ENCODE measurements at places on chromosomes 12 and 14. TPM values are rescaled to one million over a fixed set of nuclear protein-coding genes. Genes with fewer than 3 reads are reported as not detected.

The PLEKHD1 gene
- total RNA-seq: 0.47 TPM

The ZFHX2 gene
- total RNA-seq: 5.1 TPM

The CFAP54 gene
- total RNA-seq: 7.9 TPM

The CCDC196 gene
- not detected for total RNA-seq

The TMX1 gene
- total RNA-seq: 34.6 TPM

- DNase-seq: peak; percentile 27
- H3K36me3 ChIP-seq: peaks cover 50% of the 10 kb centered on the region
- H3K4me1 ChIP-seq: peaks cover 35% of the 10 kb centered on the region
- no peak overlapping the region for H3K27ac ChIP-seq
- H3K27me3 ChIP-seq: no peaks in the 10 kb centered on the region
- no peak overlapping the region for H3K4me3 ChIP-seq
These were observed 11.6 kb downstream of the CKB start for GRCh38 chr14:103510724-103511693.

DNA sequence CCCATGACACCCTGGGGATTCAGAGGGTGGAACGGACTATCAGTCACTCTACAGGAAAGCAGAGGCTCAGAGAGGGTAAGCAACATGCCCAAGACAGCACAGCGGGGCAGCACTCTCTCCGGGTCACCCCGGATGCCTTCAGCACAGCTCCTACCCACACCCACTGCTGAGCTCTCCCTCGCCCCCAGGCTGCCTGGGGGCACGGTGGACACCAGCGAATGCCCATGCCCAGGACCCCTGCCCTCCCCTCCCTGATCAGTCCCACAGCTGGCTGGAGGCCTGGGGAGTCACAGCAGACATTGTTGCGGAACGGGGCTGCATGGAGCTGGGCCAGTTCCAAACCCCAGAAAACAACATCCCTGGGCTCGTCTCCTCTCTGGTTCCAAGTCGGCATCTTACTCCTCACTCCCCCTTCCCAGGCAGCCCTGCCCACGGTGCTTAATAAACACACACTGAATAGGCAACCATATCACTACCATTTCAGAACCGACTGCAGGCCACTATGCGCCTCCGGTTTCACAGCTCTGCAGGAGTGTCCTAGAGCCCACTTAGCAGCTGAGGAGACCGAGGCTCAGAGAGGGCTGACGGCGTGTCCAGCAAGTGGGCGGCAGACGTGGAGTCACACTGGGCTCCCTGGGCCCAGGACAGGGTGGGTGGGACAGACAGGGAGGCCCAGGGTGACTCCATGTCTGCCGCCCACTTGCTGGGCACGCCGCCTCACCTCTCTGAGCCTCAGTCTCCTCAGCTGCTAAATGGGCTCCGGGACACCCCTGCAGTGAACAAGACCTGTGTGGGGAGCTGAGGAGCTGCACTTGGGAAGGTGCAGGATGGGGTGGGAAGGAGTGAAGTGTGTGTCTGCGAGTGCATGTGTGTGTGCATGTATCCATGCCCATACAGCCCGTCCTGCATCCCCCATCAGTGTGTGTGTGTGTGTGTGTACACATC, 27.0 kb downstream of the CCDC85C start:
- peaks cover 77% of the 10 kb centered on the region for H3K4me1 ChIP-seq
- no peaks in the 10 kb centered on the region for H3K36me3 ChIP-seq

DNA sequence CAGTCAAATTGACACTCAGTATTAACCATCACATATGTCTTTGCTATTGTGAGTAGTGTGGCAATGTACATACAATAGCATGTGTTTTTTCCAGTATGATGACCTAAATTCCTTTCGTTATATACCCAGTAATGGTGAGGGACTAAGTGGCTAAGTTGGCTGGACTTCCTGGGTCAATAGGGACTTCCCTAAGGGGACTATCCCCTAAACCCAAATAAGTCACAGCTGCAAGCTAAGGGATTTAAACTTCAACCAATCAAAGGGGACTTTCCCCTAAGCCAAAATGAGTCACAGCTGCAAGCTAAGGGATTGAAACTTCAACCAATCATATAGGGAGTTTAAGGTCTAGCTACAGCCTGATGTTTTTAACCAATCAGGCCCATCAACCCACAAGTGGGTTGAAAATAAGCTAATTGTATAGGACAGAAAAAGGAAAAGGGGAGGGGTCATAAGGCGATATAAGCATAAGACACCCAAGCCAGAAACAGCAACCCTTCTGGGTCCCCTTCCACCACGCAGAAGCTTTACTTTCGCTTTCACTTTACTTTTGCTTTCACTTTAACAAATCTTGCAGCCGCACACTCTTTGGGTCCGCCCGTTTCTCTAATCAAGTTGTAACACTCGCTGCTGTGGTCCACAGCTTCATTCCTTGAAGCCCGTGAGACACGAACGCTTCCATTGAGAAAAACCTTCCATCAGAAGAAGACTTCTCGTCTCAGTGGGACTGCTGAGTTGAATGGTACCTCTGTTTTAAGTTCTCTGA, 404.4 kb downstream of the FLRT2 start:
- H3K27ac ChIP-seq: peak overlapping the region; percentile 66
- H3K4me3 ChIP-seq: peak overlapping the region; percentile 53
- no peaks in the 10 kb centered on the region for H3K27me3 ChIP-seq
- H3K36me3 ChIP-seq: no peaks in the 10 kb centered on the region
- DNase-seq: peak; percentile 47
- no peaks in the 10 kb centered on the region for H3K4me1 ChIP-seq

- no peak for DNase-seq
- H3K36me3 ChIP-seq: no peaks in the 10 kb centered on the region
- H3K4me1 ChIP-seq: no peaks in the 10 kb centered on the region
- H3K4me3 ChIP-seq: no peak overlapping the region
These were observed 75.2 kb upstream of the TMCC3 start for GRCh38 chr12:94725375-94726168.

DNA sequence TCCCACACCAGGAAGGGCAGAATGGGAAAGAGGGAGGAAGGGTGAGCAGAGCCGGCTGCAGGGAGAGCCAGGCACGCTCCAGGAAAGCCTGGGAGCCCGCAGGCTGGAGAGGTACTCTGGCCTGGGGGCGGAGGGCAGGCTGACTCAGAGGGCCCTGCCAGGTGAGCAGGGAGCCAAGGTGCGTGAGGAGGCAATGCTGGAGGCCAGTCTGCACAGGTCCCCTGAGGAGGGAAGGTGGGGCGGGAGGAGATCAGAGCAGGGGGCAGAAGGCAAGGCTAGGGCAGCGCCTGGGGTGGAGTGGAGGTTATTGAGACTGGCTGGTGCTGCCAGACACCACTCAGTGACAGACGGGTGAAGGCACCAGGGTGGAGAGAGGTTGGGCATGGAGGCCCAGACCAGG, 385.0 kb downstream of the BCL11B start:
- no peak overlapping the region for H3K4me3 ChIP-seq
- H3K27me3 ChIP-seq: no peaks in the 10 kb centered on the region
- no peak overlapping the region for H3K27ac ChIP-seq

- peaks cover 5% of the 10 kb centered on the region for H3K27me3 ChIP-seq
- no peaks in the 10 kb centered on the region for H3K36me3 ChIP-seq
- no peak overlapping the region for H3K4me3 ChIP-seq
- no peaks in the 10 kb centered on the region for H3K4me1 ChIP-seq
These were observed 64.1 kb downstream of the PPM1A start for GRCh38 chr14:60313093-60313492.

- no peaks in the 10 kb centered on the region for H3K27me3 ChIP-seq
- no peak for DNase-seq
- H3K4me1 ChIP-seq: peaks cover 25% of the 10 kb centered on the region
- no peak overlapping the region for H3K4me3 ChIP-seq
- H3K36me3 ChIP-seq: no peaks in the 10 kb centered on the region
- H3K27ac ChIP-seq: peak overlapping the region; percentile 32
These were observed 33.9 kb upstream of the VASH1 start for GRCh38 chr14:76727384-76727783.

DNA sequence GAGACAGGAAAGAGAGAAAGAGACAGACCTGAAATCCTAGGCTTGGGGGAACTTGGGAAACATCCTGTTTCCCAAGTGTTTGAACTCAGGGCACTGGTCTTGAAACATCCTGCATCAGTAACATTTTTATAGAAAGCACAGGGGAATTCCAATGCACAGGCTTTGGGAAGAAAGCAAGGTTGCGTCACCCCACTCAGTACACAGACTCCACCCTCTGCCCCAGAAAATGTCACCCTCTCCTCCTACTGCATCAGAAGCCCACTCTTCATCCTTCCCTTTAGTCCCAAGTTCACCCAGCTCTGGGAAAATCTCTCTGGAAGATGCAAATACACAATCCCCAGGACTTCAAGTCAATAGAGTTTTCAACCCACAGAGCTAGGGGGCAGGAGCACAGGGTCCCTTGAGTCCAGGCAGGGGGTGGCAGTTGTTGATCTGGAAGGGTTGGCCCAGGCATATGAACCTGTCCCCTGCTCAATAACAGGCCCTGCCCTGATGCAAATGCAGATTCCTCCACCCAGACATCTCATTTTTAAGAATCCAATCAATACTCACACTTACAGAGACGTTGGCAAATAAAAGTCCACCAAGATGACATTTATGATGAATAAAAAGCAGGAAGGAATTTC, 1.7 kb downstream of the RDH16 start:
- H3K4me1 ChIP-seq: no peaks in the 10 kb centered on the region
- no peak for DNase-seq
- no peaks in the 10 kb centered on the region for H3K27me3 ChIP-seq
- no peak overlapping the region for H3K4me3 ChIP-seq

DNA sequence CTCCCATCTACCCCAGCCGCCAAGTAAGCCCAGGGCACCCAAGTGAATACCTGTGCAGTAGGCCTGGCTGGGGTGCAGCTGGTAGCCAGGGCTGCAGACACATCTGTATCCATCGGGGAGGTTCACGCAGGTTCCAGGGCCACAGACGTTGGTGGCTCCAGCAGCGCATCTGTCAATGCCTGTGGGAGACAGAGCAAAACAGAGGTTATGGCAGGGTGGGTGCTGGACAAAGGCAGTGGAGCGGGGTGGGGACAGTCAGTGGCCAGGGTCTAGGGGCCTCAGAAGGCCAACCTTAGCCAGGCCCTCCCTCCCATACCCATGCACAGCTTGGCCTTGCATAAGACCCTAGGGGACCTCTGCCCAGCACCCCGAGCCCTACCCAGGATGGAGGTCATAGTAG, 29.2 kb downstream of the ISCA2 start:
- no peaks in the 10 kb centered on the region for H3K27me3 ChIP-seq
- DNase-seq: peak; percentile 21
- H3K4me3 ChIP-seq: no peak overlapping the region
- peaks cover 9% of the 10 kb centered on the region for H3K4me1 ChIP-seq

DNA sequence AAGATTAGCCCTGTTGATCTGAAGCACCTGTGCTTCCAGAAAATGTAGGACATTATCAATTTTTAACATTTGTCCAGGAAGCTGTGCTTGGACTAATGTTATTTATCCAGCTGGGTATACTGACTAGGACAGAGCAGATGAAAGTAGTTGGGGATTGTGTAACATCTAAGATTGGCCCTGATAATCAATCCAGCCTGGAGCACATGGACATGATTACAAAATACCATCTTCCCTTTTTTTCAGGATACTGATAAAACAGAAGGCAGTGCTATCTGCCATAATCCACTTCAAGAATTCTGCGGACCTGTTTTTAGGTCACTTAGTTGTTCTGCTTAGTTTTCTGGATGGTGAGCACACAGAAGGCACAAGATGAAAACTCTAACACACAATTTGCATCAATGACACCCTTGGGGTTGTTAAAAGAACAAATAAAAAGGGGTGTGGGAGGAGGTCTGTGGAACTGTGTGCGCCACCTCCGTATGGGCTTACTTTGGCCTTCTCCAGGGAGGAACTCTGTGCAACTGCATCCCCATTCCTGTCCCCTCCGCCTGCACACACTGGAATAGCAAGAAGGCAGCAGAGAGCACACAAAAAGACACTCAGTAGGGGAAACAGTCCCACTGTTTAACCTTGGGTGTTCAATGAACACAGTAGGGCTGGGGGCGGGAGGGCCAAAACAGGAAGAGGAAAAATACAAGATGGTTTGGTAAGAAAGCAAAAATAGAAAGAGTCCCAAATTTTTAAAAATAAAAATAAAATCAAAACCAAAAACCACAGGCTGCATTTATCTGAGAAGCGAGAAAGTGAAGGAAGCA, 31.1 kb upstream of the DUSP6 start:
- no peaks in the 10 kb centered on the region for H3K27me3 ChIP-seq
- no peaks in the 10 kb centered on the region for H3K36me3 ChIP-seq
- peak overlapping the region; percentile 76 for H3K27ac ChIP-seq
- peaks cover 47% of the 10 kb centered on the region for H3K4me1 ChIP-seq
- no peak for DNase-seq

- H3K4me1 ChIP-seq: peaks cover 64% of the 10 kb centered on the region
- H3K36me3 ChIP-seq: no peaks in the 10 kb centered on the region
- H3K4me3 ChIP-seq: no peak overlapping the region
- no peak for DNase-seq
- H3K27ac ChIP-seq: peak overlapping the region; percentile 83
These were observed 270.1 kb downstream of the ZFP36L1 start for GRCh38 chr14:68522510-68523325.

GRCh38 chr14:77004711-77005460, 23.6 kb downstream of the IRF2BPL start:
- DNase-seq: no peak
- no peak overlapping the region for H3K27ac ChIP-seq
- H3K27me3 ChIP-seq: no peaks in the 10 kb centered on the region

DNA sequence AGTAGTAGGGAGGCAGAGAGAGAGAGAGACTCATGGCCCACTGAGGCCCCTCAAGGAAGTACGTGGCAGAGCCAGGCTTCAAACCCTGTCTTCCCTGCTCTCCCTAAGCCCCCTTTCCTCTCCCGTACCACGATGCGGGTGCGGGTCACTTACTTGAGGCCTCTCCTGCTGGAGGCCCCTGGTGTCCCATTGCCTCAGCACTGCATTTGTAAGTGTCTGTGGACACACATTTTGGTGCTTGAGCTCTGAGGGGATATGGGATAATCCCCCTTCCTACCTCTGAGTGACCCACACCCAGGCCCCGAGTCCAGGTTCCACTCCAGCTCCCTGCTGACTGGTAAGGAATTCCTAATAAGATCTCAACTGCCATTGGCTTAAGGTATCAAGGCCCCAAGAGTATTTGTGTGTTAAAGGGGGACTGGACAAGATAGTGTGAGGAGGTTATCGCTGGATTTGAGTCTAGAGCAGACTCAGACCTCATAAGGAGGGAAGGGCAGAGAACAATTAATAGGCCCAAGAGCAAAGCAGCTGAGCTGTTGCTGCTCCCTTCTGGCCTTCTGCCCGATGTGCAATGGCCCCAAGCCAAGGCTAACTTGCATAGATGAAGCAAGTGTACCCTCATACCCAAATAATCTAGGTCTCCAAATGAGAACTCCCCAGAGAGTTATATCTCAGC, 71.9 kb downstream of the CRACR2A start:
- H3K27me3 ChIP-seq: no peaks in the 10 kb centered on the region
- no peak overlapping the region for H3K27ac ChIP-seq
- peaks cover 16% of the 10 kb centered on the region for H3K36me3 ChIP-seq
- no peak overlapping the region for H3K4me3 ChIP-seq
- no peaks in the 10 kb centered on the region for H3K4me1 ChIP-seq
- no peak for DNase-seq

GRCh38 chr12:98456576-98457573, 58.5 kb upstream of the TMPO start:
- H3K27ac ChIP-seq: no peak overlapping the region
- no peaks in the 10 kb centered on the region for H3K36me3 ChIP-seq
- DNase-seq: peak; percentile 73

- no peaks in the 10 kb centered on the region for H3K27me3 ChIP-seq
- H3K4me1 ChIP-seq: peaks cover 5% of the 10 kb centered on the region
- H3K36me3 ChIP-seq: no peaks in the 10 kb centered on the region
- no peak overlapping the region for H3K4me3 ChIP-seq
These were observed 53.1 kb upstream of the DDX11 start for GRCh38 chr12:31020385-31021166.

GRCh38 chr12:66164349-66164821, 5.4 kb downstream of the TMBIM4 start:
- no peak overlapping the region for H3K27ac ChIP-seq
- H3K4me1 ChIP-seq: peaks cover 16% of the 10 kb centered on the region
- no peak for DNase-seq
- no peak overlapping the region for H3K4me3 ChIP-seq
- no peaks in the 10 kb centered on the region for H3K27me3 ChIP-seq

Measured in lower lobe of right lung (tissue), 2 donors.